ENCODE measurements at places on chromosomes 5 and 9.
A peak's percentile ranks its signal among the peaks of the same experiment; 100 is the strongest.

- DNase-seq: no peak
Observed at GRCh38 chr5:135051399-135051798, 17.4 kb upstream of the PITX1 start.

GRCh38 chr5:92017776-92018175 lies 634.7 kb upstream of the ARRDC3 start:
- DNase-seq: no peak

GRCh38 chr5:124089578-124089977 lies 577.6 kb downstream of the CSNK1G3 start:
- no peak for DNase-seq

DNA sequence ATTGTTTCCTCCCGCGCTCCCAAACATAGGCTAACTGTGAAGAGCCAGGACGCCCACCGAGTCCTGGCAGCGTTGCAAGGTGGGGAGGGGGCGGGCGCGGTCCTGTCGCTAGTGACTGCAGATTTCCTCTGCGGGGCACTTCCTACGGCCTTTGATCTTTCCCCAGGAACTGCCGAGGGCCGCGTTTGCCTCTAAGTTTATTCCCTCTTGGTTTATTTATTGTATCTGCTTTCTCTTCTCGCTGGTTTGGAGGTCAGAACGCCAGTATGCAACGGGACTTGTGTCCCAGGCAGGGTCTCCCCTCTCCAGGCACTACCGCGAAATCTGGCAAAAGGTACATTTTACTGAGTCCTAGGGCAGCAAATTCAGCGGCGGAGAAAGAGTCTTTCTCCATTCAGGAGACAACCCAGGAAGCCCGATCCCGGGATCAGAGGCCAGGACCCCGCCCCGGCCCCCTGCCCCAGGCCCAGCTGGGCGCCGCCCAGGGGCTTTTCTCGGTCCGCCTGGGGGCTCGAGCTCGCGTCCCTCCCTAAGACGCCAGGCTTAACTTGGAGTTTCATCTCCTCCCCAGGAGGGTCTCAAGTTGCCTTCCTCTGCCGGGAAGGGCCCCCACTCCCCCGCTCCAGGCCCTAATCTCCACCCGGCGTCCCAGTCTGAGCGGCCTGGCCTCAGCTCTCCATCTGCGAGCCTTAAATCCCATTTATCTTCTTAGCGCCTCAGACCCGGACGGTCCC lies 884 bp upstream of the EGFLAM start:
- DNase-seq: no peak

DNA sequence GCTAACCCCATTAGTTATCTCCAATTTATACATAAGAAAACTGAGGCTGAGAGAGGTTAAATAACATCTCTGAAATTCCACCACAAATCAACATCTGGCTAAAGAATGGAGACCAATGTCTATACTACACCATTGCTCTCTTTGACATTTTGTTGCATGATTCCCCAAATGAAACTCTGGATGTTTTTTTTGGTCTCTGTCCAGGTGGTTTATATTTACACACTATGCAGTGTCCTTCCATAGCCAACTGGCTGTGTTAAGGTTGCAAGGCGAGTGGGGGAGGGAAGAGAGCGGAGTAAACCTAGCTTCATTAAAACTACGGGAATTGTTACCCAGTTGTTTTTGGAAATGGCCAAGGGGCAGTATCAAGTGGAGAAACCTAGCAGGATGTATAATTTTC lies 67.2 kb downstream of the KIF4B start:
- no peak for DNase-seq

DNA sequence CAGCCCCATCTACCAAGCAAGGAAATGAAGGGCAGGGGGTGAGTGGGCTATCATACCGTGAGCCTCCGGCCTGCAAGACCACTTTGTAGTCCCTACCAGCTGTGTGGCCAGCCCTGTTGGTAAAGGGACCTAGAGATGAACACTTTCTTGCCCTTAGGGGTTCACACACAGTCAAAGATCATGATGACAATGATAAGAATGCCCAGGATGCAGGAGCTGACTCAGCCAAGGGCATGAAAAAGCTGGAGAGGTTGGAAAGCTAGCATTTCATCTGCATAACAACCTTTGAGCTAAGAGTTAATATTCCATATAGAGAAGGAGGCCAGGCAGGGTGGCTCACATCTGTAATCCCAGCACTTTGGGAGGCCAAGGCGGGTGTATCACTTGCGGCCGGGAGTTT lies 19.2 kb upstream of the FGFR4 start:
- DNase-seq: no peak

- no peak for DNase-seq
Observed at GRCh38 chr9:121782514-121783110, 131.2 kb downstream of the DAB2IP start.

GRCh38 chr9:133063500-133064231 lies 1.9 kb downstream of the CEL start:
- DNase-seq: no peak

GRCh38 chr9:97923529-97924108 lies 1.3 kb upstream of the TRMO start:
- peak; percentile 29 for DNase-seq
